ENCODE measurements at places on chromosomes 16 and 17.

- no peak for DNase-seq
These were observed 121.7 kb downstream of the HIC1 start for GRCh38 chr17:2176499-2177169.

- DNase-seq, result no peak
These were observed 67.7 kb downstream of the NDEL1 start for GRCh38 chr17:8503368-8503767.

DNA sequence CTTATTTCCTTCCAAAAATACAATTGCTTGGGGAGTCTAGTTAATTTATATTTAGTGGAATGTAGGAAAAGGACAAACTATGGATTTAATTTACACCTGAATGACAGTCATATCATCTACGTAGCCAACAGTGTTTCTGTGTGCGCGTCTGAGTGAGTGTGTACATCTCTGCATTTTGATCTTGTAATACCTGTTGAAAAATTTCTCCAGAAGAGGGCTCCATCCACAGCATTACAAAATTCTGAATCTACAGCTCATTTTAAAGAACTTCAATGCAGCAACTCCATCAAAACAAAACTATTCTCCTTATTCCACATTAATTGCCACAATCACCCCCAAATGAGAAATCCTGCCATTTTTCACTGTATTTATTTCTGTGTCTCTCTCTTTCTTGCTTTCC, 3.9 kb downstream of the CDH13 start:
- DNase-seq, result peak; percentile 47

GRCh38 chr17:76687298-76688164, 23.2 kb downstream of the MXRA7 start:
- DNase-seq, result peak; percentile 38

DNA sequence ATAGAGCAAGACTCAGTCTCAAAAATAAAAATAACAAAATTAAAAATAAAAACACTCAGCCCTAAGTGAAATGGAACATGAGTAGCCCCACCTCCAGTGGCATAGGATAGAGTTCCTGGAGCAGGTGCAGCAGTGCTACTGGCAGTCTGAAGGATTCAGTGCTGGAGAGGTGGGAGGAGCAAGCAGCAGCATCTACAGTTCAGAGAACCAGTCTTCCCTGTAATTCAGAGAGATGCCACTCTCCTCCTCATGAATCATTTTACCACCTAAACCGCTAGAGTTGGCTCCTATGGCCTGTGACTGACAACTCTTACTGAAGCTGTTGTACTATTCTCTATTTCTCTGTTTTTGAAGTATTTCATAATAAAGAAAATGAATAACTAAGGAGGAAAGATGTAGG, 56.0 kb upstream of the SMURF2 start:
- DNase-seq, result no peak

DNA sequence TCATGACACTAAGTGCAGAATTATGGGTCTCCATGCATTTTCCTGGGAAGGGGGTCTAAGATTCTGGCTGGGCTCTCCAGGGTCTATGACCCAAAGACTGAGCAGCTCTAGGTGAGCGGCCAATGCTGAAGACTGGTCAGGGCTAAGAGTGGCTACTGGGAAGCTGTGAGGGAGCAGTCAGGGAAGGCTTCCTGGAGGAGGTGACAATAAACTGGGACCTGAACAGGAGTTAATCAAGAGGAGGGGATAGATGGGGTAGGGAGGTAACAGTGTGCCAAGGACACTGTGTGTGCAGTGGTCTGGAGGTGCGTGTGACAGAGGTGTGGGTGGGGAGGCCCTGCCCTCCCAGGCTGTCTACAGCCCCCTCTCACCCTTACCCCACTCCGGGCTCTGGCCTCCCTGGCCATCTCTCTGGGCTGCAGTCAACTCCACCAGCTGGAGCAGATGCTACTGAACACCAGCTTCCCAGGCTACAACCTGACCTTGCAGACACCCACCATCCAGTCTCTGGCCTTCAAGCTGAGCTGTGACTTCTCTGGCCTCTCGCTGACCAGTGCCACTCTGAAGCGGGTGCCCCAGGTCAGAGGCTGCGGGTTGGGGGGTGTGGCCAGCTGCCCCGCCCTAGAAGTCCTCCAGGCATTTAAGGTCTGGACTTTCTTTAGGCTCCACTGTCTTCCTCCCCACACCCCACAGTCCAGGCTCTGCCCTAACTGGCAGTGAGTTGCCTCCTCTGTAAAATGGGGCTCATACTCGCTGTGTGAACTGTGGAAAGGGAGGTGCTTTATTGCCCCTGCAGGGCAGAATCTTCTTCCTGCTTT, 20.4 kb downstream of the ADGRG5 start:
- DNase-seq, result no peak

- DNase-seq, result no peak
These were observed 482.9 kb upstream of the CDH11 start for GRCh38 chr16:65604771-65605170.

DNA sequence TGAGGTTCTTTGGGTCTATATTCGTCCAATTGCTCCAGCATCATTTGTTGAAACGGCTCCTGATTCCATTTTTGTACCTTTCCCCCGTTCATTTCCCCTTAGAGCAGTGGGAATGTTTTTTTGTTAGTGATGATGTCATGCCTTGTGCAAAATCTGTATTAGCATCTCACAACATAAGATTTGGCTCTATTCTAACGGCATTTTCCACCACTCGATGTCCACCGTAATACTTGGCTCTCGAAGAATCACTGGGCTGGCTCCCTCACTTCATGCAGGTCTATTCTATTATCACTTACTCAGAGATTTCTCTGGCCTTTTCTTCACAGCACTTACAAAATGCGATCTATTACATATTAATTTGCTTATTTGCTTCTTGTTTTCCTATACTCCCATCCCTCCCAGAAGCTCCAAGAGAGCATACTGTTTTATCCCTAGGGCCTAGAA, 571 bp upstream of the NME1 start:
- no peak for DNase-seq

GRCh38 chr17:66468241-66469087, 166.1 kb downstream of the PRKCA start:
- no peak for DNase-seq

- no peak for DNase-seq
These were observed 66.0 kb downstream of the USP32 start for GRCh38 chr17:60325730-60326524.

GRCh38 chr17:81440051-81440471, 44.8 kb downstream of the BAHCC1 start:
- DNase-seq, result no peak

- no peak for DNase-seq
These were observed 37.0 kb downstream of the EMP2 start for GRCh38 chr16:10543231-10543977.

GRCh38 chr16:50334106-50334975, 34.4 kb downstream of the BRD7 start:
- DNase-seq, result no peak
